ENCODE measurements at places on chromosomes 4 and X.

DNA sequence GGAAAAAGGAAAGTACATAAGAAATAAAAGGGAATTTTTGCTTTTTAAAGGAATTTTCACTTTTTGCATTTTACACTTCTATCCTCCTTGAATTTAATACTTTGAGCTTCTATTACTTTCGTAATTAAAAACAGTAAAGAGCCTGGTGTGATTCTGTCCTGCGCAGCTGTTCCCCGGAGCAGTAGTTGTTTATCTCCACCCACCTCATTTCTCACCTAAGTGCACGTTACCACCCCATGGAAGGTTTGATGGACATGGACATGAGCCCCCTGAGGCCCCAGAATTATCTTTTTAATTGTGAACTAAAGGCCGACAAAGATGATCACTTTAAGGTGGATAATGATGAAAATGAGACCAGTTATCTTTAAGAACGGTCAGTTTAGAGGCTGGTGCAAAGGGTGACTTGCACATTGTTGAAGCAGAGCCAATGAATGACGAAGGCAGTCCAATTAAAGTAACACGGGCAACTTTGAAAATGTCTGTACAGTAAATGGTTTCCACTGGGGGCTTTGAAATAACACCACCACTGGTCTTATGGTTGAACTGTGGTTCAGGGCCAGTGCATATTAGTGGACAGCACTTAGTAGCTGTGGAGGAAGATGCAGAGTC, 52.1 kb upstream of the TEX13D start:
- no peak for DNase-seq

GRCh38 chr4:37014584-37014983, 230.0 kb upstream of the NWD2 start:
- DNase-seq, result no peak

GRCh38 chr4:37960679-37961450, 667 bp downstream of the PTTG2 start:
- no peak for DNase-seq

DNA sequence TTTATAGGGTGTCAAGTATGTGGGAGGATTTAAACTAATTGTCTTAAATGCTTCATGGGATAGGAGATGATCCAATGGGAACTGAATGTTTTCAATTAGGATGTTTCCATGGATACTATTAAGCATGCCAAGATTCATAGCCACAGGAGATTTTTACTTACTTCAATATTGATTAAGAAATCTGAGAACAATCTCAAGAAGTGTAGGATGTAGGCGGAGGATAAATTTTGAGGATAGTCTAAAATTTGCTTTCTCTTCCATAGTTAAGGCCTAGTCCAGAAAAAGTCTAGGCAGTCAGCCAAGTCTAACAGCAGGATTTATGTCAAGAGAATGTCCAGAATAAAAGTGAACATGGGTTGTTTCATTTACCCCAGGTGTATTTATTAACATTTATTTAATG, 32.8 kb downstream of the REPS2 start:
- no peak for DNase-seq

DNA sequence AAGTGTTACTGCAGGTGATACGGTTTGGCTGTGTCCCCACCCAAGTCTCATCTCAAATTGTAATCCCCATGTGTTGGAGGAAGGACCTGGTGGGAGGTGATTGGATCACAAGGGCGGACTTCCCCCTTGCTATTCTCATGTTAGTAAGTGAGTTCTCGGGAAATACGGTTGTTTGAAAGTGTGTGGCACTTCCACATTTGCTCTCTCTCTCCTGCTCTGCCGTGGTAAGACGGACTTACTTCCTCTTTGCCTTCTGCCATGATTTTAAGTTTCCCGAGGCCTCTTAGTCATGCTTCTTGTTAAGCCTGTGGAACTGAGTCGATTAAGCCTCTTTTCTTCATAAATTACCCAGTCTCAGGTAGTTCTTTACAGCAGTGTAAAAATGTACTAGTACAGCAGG, 65.2 kb upstream of the SLC7A11 start:
- DNase-seq, result no peak

- no peak for DNase-seq
Measured at GRCh38 chrX:109655502-109656201, 30.7 kb upstream of the KCNE5 start.

- no peak for DNase-seq
Measured at GRCh38 chr4:13876131-13876530, 248.6 kb upstream of the BOD1L1 start.

DNA sequence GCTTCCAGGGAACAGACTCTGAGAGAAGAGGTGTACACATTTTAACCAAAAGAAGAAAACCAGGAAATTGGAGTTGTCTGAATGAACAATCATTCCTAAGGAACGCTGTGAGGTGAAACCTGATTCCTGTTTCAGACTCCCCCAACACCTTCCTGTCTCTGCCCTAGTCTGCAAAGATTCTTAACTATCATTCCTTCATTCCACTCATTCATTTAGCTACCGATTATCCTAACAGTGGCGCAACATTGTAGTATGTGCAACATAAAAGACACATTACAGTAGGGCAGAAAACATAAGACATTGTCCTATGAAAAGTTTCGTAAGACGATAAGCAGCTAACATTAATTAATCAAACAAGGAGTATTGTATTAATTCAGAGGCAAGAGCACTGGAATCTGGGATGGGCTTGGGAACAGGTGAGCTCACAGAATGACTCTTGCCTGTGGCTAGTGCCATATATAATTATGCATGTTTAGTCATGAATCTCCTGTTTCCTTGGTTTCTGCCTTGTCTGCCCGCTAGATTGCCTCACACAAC, 23.8 kb upstream of the ADH7 start:
- DNase-seq, result no peak

DNA sequence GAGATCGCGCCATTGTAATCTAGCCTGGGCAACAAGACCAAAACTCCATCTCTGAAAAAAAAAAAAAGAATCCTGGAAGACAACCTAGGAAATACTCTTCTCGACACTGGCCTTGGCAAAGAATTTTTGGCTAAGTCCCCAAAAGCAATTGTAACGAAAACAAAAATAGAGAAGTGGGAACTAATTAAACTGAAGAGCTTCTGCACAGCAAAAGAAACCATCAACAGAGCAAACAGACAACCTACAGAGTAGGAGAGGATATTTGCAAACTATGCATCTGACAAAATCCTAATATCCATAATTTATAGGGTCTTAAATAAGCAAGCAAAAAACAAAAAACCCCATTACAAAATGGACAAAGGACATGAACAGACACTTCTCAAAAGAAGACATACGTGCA, 76.5 kb upstream of the DUSP21 start:
- no peak for DNase-seq

DNA sequence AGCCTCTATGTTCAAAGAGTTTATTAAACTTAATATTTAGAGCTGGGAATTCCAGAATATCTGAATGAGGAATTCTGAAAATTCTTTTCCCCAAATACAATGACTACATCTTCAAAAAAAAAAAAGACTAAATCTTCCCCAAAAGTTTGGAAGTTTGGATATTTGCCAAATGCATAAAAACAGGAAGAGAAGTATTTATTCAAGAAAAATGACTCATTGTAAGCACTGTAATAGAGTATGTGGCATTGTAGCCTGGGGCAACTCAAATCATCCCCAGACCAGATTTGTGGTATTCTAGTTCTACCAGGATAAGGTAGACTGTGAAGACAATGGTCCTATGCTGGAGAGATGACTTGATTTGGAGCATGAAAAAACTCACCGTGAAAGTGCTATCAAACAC, 78.5 kb upstream of the PDHA2 start:
- DNase-seq, result no peak

GRCh38 chrX:17706676-17707075, 30.6 kb upstream of the SCML1 start:
- DNase-seq, result no peak

GRCh38 chrX:154815274-154815818, 10.1 kb upstream of the MPP1 start:
- no peak for DNase-seq

DNA sequence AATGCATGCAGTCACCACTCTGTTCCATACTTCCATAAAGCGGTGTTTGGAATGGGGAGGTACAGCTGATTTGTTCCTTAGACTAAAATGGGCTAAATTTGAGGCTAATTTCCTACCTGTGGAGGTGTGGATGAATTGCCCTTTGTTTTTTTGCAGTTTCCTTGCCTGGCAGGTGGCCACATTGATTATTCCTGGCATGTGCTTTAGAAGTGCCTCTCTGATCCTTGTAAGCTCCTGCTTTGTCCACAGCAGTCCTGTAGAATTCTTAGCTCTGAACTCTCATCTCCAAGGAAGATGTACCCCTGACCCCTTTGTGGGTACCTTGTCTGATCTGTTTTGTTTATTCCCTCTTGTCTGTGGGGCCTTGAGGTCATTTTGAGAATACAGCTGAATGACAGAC, 136.8 kb downstream of the ADGRL3 start:
- DNase-seq, result no peak

- no peak for DNase-seq
Measured at GRCh38 chr4:14359991-14360390, 642.3 kb upstream of the CPEB2 start.

GRCh38 chrX:45614853-45615252, 414.2 kb upstream of the DIPK2B start:
- no peak for DNase-seq

DNA sequence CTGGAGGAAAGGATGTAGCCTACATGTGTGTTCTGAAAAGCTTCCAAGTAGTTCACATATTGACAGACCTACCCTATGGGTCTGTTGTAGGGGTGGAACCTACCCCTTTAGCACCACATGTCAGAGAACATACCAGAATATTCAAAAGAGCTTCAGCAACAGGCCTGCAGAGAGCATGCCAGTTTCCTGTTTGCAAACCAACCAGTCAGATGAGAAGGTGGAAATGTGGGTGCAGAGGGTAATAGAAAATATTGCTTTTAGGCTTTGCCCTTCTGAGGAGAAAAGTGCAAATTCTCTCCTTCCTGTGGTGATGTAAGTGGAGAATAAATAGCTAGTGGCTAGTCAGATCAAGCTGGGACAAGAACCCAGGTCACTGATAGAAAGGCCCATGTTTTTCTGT, 16.4 kb downstream of the INTS6L start:
- DNase-seq, result no peak

DNA sequence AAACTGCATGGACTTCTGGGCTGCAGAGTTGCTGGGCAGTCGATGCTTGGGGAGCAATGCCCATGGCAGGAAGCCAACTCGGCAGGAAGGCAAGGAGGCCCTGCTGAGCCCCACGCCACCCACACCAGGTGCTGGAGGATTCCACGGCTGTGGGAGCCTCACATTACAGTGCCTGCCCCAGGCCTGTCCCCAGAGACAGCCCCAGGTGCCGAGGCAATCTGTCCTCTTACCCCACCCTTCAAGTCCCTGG, 53.9 kb downstream of the HMX1 start:
- DNase-seq, result no peak

DNA sequence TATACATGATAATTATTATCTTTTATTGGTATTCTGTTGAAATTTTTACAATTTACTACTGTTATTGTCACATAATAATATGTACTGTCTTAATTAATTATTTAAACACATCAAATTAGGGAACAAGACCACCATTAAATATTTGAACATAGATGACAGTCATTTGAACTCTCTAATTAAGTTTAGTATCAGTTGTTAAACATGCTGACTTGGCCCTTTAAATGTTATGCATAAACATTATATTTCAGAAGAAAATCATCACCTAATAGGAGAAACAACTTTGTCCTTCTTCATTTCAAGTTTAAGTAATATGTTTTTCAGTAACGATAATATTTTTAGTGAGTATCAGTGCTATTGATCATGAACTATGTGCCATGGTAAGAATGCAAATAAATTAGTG, 623.5 kb upstream of the GNPDA2 start:
- DNase-seq, result no peak

DNA sequence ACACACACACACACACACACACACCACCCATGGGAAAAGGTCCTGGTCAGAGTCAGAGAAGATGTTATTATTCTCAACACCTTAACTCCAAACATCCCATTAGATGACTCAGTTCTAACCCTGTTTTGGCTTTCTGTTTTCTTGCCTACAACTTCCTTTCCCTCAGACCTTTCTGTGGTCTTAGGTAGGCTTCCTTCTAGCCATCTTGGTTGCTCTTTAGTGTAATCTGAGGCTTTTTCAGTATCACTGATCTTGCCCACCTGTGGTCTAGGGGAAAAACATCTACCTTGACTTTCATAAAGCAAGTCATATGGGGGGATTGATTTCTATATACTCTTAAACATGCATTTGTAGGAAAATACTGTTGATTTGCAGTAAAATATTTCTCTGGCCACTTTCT, 56.9 kb downstream of the ATG4A start:
- DNase-seq, result no peak

- DNase-seq, result no peak
Measured at GRCh38 chr4:99861120-99861905, 32.9 kb downstream of the LAMTOR3 start.

DNA sequence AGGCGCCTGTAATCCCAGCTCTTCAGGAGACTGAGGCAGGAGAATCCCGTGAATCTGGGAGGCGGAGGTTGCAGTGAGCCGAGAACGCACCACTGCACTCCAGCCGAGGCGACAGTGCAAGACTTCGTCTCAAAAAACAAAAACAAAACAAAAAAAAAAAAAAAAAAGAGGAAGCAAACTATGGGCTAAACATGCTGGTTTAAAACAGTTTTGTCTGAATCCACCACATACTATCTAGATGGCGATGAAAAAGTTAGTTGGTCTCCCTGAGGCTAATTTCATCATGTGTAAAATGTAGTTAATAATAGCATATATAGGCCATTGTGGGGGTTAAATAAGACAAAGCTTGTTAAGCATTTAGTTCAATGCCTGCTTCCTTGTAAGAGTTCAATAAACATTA, 451.1 kb downstream of the RPA4 start:
- DNase-seq, result no peak

GRCh38 chr4:79886021-79886420, 187.0 kb downstream of the ANTXR2 start:
- no peak for DNase-seq

GRCh38 chr4:45120163-45120562, 393.8 kb upstream of the GNPDA2 start:
- no peak for DNase-seq

DNA sequence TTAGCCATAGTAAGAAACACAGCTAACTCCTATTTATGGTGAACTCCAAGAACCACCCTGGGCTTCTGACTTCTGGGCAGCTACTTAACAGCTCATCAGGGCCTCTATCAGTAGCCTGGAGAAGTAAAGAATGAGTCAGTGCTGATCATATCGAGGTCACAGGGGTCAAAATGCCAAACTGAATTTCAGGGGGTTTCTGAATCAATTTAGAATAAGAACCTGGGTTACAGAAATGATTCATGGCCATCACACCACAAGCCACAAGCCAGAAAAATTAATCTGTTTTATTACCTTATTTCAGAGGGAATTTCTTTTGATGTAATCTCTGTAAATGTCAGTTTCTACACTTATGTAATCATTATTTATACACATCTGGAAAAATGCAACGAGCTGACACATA, 64.4 kb downstream of the CHST7 start:
- DNase-seq, result no peak

Data from stimulated activated CD4-positive, alpha-beta T cell treated with anti-CD3 and anti-CD28 coated beads, TNF-alpha, amount 100 ng/mL, for 4 hours (primary cell).